CD4-positive, alpha-beta T cell treated with Interferon gamma for 1 hour (primary cell): ENCODE measurements at places on chromosomes 6 and 20.
A peak's percentile ranks its signal among the peaks of the same experiment; 100 is the strongest.

DNA sequence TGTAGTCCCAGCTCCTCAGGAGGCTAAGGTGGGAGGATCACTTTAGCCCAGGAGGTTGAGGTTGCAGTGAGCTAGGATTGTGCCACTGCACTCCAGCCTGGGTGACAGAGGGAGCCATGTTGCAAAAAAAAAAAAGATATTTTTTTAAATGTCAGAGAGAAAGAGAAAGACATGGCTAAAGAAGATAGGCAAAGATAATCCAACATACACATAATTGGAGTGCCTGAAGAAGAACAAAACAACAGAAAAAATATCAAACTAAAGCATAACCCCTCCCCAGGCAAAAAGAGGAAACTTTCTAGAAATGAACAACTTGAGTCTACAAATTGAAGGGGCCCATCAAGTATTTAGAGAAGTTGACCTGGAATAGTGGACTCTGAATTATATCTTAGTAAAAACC, 14.0 kb upstream of the GRM4 start:
- DNase-seq = no peak

- peak; percentile 19 for DNase-seq
These were observed 183.7 kb upstream of the JAG1 start for GRCh38 chr20:10857352-10858070.

GRCh38 chr6:20620043-20620442, 85.8 kb downstream of the CDKAL1 start:
- DNase-seq = no peak

DNA sequence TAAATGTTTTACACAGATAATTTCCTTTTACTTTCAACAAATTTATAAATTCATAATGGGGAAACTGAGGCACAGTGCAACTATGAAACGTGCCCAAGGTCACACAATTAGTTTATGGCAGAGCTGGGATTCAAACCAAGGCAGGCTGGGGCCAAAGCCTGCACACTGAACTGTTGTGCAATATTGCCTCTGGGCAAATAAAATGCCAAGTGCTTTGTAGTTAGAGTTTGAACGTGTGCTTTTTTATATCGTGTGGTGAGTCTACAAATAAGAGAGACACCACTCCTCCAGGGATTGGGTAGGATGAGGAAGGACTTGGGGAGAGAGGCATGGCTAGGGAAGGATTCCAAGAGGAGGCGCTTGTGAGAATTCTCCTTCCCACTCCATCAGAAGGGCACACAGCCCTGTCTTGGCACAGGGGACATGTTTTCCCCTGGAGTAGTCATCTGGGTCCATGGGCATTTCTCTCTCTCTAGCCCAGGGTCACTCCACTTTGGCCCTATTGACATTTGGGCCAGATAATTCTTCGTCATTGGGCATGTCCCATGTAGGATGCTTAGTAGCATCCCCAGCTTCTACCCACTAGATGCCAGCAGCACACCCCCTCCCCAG, 2.8 kb upstream of the CDH22 start:
- no peak for DNase-seq
